ENCODE measurements at places on chromosomes 3 and 15.
A peak's percentile ranks its signal among the peaks of the same experiment; 100 is the strongest.

- DNase-seq = no peak
Observed at GRCh38 chr3:100424261-100424660, 22.9 kb downstream of the LNP1 start.

DNA sequence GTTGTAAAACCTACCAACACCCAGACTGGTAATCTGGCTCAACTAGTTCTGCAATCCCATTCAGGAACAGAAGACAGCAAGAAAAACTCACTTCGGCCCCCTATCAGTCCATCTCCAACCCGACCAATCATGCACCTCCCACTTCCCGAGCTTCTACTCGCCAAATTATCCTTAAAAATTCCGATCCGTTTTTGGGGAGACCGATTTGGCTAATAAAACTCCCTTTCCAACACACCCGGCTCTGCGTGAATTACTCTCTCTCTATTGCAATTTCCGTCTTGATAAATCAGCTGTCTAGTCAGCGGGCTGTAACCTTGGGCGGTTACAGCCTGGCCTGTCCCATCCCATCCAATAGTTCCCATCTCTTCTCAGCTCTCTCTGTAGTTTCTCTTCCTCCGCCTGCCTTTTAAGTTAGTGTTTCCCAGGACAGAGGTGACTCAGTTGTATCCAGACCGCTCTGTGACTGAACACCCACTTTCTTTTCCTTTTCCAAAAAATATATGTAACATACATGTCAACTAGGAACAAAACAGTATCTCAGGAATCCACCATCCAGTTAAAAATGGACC lies 780 bp upstream of the ACAD9 start:
- no peak for DNase-seq

- DNase-seq = no peak
Observed at GRCh38 chr15:60371175-60372051, 26.4 kb downstream of the ANXA2 start.

DNA sequence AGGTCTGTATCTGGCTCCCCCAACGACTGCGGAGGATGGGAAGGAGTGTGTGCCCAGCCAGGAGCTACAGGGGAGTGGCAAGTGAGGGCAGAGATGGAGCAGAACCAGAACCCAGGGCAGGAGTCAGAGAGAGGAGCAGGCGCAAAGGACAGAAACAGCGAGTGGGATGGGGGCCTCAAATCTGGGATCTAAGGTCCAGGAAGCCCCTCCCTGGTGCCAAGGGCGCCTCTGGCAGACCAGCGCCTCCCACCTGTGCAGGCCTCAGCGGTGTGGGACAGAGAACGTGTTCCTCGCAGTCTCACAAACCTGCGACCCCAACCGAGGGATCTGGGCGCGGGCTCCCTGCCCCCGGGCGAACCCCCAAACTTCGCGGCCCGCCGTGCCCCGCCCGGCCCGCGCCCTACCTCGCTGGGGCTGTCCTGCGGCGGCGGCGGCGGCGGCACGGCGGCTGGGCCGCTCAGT lies 301 bp downstream of the PCBP4 start:
- no peak for DNase-seq

DNA sequence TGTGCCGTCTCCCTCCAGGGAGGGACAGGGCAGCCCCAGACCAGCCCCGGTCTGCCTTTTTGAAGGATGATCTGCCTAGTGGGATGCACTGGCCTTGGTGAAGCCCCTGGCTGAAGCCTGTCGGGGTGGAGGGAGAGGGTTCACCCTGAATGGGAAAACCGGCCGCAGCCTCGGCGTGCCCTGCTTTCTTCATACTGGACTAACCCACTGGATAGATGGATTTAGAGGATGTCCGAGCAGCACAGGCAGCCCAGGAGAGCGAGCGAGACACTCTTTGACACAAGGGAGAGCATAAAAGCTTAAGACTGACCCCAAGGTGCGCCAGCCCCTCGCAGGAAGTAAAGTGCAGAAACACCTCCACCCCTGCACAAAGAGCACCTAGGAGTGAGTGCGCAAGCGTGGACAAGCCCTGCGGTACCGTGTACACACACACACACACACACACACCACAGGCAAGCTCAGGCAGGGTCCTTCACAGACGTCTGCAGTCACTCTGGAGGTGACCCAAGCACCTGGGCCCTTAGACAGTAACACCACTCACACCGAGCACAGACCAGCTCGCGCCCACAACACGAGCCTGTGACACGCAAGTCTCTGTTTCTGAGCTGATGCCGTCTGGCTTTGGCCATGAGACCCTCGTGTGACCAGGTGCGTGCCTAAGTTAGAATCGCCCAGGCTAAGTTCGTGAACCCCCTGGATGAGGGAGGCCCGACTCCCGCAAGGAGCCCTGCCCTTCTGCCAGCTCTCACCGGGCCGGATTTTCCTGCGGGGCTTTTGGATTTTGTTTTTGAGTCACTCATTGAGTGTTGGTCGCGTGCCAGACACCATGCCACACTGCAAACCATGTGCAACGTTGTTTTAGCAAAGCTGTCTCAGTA lies 11.3 kb downstream of the SEMA4B start:
- DNase-seq = peak; percentile 15

GRCh38 chr3:72144773-72145505 lies 360.0 kb upstream of the PROK2 start:
- DNase-seq = no peak

- DNase-seq = no peak
Observed at GRCh38 chr3:33186524-33187367, 31.9 kb downstream of the SUSD5 start.

DNA sequence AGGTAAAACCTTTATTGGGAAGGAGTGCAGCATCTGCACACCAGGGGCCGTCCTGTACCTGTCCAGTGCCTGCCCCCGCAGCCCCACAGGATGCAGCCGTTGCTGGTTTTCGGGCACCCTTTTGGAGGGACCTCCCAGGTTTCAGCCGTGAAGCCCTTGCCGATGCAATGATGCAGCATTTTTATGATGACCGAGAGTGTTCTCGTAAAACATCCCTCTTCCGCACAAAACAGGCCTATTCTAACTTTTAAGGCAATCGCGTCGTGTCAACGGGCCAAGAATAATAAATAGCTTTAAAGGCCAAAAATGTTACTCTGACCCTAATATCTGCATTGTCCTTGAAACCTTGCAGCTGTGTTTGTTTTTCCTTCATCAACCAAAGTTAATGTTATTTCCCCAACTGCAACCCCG lies 126.1 kb downstream of the LRRK1 start:
- DNase-seq = no peak

- DNase-seq = no peak
Observed at GRCh38 chr3:127406309-127407025, 118.6 kb upstream of the PRR20G start.

GRCh38 chr15:41942886-41943285 lies 29.5 kb downstream of the EHD4 start:
- DNase-seq = no peak

DNA sequence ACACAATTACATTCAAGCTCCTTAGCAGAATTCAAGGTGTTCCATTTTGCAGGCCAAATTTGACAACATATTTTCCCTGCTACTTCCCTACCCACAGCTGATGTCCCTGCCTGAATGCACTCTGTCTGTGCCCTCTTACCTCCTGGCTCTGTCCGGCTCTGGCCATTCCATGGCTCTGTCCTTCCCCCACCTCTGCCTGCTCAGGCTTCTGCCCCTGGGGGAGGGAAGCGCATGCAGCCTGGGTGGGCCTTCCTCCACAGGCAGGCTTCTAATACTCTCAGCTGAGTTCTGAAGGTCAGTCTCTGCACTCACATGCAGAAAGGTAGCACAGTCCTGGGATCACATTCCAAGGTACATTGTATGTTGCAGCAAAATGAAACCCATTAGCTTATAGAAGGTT lies 113.6 kb upstream of the CACNA2D3 start:
- no peak for DNase-seq

DNA sequence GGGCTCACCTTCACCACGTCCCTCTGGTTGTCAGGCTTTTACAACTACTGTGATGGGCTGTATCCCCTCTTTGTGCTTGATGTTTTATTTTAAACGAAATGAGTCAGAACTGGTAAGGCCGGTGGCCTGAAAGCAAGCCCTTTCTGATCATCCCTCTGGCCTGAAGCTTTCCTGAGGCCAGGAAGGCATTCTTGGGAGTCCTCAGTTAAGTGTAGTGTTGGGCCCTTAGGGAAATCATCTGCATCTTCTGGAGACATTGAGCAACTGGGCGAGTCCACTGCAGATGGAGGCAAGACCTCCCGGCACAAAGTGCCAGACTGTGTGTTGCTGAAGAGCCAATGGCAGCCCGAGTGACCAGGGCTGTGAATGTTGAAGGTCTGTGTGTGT lies 33.0 kb upstream of the AMOTL2 start:
- DNase-seq = no peak

GRCh38 chr3:12824299-12824698 lies 17.1 kb downstream of the RPL32 start:
- no peak for DNase-seq

- DNase-seq = no peak
Observed at GRCh38 chr15:42581272-42581730, 5.9 kb downstream of the STARD9 start.

- DNase-seq = no peak
Observed at GRCh38 chr15:87047203-87047965, 967.7 kb downstream of the AGBL1 start.

- DNase-seq = no peak
Observed at GRCh38 chr3:63774781-63775180, 44.3 kb upstream of the C3orf49 start.

- no peak for DNase-seq
Observed at GRCh38 chr3:125011941-125012340, 43.9 kb downstream of the HEG1 start.

- no peak for DNase-seq
Observed at GRCh38 chr3:171455603-171456550, 4.3 kb downstream of the TNIK start.

GRCh38 chr3:45571969-45572368 lies 22.6 kb upstream of the LIMD1 start:
- no peak for DNase-seq

DNA sequence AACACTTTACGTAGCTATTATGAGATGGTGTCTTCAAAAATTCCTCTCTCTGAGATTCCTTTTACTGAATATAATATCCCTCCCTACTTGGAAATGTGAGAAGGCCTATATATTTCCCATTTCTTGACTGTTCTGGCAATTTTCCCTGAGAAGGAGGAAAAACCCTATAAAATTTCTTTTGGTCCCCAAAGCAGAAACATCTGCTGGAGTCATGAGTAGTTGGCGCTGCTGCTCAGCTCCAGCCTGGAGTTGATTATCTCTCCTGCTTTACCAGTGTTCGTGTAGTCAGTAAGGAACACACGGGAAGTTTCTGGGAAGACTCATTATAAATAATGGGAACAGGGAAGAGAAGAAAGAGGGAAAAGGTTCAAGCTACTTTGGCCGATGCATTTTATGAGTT lies 680.1 kb downstream of the EPHA3 start:
- DNase-seq = no peak

- no peak for DNase-seq
Observed at GRCh38 chr15:29669823-29670222, 152.4 kb downstream of the TJP1 start.

GRCh38 chr15:71060983-71061382 lies 54.3 kb upstream of the THSD4 start:
- DNase-seq = no peak

DNA sequence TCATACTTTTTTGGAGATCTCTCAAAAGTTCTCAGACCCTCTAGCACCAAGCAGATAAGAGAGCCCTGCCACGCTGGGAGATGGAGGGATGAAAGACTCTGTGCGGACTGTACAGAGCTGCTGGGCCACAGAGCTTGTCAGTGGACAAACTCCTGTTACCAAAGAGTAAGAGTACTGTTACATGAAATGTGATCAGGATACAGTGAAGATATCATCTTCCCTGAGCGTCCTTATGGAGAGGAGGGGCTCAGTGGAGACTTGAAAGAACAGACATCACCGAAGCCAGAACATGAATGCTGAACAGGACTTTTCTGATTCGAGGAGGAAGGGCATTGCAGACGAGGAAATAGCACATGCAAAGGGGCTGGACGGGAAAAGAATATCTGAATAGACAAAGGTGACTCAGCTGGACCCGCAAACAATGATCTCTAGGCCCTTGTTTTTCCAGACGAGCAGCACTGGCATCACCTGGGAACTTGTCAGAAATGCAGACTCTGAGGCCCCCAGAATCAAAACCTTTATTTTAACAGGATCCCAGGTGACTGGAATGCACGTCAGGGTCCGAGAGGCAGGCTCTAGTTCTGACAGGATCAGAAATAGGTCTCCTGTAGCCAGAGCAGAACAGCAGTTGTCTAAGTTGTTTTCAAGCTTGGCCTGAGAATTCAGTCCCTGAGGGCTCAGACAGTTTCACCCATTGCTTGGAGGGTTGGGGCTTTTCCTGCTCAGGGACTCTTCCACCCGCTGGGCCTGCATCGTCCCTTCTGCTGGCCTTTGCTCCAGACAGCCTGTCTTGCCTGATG lies 277.9 kb downstream of the RPLP1 start:
- DNase-seq = no peak

DNA sequence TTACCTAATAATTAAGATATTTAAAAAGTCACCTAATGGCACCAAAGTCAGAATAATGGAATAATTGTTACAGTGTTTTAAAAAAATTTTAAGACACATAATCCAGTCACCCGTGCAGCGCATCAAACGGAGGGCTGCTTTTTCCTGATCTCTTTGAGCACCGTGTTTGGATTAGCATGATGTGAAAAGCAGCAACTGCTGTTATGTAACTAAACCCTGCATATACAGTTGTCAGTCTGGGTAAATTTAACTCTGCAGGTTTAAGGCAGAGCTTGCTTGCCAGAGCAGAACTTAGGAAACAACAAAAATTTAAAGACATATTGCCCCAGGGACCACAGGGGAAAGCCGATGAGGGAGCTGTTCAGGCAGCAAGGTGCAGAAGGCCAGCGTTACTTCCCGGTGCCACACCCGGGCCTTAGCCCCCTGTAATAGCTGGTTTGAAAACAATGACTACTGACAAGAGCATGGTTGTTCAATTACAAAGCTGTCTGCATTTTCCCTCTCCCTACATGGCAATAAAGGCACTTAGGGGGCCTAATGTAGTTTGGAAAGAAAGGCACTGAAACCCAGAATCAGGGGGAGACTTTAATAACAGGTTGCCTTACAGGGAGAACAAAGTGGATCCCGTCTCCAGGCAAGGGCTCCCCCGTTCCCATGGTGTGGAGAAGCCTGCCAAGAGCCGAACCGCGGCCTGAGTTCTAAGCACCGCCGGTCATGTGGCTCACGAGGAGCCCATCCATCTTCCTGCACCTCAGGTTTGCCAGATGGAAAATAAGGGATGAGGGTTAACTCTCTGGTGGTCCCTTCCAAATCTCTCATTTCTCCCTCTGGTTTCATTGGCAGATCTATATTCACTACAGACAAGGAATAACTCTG lies 32.2 kb downstream of the RORA start:
- DNase-seq = no peak

- no peak for DNase-seq
Observed at GRCh38 chr3:89368846-89369245, 261.4 kb downstream of the EPHA3 start.

DNA sequence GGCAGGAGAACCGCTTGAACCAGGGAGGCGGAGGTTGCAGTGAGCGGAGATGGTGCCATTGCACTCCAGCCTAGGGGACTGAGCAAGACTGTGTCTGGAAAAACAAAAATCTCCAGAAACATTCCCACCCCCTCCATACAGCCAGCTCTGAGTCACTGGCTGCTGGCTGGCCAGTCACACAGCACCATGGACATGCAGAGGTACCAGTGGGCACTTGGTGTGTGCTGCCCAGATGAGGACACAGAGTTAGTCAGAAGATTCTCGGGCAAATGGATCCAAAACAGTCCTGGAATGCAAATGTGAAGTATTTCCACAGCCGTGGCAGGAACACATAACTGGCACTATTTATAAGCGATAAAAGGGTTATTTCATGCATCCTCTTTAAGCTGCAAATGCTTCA lies 44.6 kb downstream of the BDH1 start:
- DNase-seq = no peak

Data from cortex of kidney (tissue), 1 donor.